Pancreas (tissue), 10 donors: ENCODE measurements at places on chromosomes 1 and 21. TPM values are rescaled to one million over a fixed set of nuclear protein-coding genes. Genes with fewer than 3 reads are reported as not detected.

The OR14K1 gene
- total RNA-seq, result not detected

The ETV3L gene
- not detected for total RNA-seq

The S100A14 gene
- 3.6 TPM for total RNA-seq

The FABP3 gene
- not detected for total RNA-seq

The LIPI gene
- total RNA-seq, result not detected

The RAB42 gene
- 0.39 TPM for total RNA-seq
